ENCODE measurements at places on chromosomes 13 and 19.
A peak's percentile ranks its signal among the peaks of the same experiment; 100 is the strongest.

DNA sequence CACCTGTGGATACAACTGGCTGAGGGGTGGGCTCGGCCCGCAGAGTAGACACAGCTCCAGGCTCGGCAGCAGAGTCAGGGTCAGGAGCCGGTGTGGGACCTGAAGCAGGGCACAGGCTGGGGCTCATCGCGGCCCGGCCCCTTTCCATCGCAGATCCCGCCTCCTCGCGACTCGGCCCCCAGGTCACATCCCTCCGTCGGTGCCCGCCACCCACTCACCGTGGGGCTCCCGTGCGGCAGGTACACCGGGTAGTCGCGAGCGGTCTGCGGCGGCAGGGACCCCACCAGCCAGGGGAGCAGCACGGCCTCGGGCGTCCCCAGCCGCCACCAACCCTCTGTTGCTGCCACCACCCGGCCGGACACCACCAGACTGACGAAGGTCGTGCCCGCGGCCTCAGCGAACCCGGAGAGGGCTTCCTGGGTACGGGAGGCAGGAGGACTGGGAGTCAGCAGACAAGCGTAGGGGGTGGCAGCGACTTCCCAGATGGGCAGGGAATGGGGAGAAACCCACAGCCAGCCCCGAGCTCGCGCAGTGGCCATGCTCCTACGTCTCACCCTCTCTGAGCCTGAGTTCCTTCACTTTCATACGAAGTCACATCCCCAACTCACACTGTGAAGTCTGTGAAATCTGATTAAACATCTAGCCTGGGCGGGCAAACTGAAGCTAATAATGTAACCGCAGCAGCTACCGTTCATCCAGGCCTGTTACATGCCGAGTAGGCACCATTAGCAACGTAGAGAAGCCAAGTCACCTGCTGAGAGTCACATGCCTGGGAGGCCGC lies 3.7 kb downstream of the FUZ start:
- DNase-seq, result peak; percentile 56

DNA sequence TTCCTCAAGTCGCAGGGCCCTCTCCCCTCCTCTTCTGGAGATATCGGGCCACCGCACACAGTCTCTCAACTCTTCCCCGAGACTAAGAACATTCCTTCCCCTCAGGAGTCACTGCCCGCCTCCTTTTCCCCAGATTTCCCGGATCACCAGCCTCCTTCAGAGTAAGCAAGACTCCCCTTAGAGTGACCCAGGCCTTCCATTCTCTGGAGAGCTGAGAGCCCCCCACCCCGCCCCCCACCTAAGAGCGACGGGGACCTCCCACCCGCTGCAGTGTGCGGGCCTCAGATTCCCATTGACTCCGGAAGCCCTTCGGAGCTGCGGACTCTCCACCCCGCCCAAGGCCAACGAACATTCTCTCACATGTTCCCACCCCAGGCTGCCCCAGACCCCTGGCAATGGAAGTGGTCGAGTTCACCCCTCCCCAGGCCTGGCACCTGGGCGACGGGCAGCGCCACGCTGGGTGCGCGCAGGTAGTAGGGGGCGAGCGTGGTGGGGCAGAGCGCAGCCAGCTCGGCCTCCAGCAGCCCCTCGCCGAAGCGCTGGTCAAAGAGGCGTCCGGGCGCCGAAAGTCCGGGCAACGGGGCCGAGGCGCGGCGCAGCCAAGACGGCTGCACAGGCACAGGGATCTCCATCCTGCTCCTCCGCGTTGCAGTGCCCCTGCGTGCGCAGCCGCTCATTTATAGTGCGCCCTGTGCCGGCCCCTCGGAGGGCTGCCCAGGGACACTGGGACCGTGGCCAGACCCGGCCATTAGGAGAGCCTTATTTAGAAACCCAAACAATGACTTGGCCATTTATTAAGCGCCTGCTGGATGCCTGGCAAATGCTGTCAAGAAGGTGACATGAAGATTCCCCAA lies at the start of gene HSPB6:
TSS of gene HSPB6 (minus strand) at position 653 of the 854 bp plus-strand sequence. CDS start at position 632, 21 bp downstream.
- DNase-seq, result no peak

DNA sequence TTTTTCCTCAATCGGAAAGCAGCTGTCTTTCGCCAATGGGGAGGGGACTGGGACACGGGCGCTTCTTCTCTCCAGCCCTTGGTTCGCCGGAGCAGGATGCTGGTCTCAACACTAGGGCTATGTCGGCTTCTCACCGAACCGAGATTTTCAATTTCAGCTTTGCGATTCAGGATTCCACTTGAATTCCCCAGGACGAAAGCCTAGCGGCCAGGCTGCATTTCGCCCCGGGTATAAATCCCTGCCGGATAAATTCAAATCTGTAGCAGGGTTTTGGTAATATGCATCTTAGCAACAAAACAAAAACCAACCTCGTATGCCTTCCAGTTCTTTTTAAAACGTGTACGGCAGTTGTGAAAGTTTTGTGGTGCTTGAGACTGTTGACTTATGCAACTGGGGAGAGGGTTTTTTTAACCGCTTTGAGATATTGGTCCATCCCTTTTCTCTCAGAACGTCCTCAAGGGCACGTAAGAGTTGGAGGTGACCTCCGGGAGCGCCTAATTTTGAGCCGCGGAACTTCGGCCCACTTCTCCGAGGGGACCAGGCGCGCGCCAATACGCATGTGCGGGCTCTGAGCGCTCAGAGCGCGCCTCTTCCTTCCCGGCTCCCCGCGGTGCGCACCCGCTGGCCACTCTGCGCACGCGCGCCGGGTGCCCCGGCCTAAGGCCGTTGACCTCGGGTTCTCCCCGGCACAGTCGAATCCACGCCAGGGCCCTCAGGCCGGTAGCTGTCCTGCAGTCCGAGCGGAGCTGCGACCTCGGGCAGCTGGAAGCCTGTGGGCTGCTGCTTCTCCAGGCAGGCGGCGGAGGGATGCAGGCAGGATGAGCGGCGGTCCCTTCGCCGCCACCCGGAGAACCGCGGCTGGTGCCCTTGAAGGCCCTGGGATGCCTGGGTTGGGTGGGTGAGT lies 7.6 kb downstream of the POU4F1 start:
- no peak for DNase-seq

DNA sequence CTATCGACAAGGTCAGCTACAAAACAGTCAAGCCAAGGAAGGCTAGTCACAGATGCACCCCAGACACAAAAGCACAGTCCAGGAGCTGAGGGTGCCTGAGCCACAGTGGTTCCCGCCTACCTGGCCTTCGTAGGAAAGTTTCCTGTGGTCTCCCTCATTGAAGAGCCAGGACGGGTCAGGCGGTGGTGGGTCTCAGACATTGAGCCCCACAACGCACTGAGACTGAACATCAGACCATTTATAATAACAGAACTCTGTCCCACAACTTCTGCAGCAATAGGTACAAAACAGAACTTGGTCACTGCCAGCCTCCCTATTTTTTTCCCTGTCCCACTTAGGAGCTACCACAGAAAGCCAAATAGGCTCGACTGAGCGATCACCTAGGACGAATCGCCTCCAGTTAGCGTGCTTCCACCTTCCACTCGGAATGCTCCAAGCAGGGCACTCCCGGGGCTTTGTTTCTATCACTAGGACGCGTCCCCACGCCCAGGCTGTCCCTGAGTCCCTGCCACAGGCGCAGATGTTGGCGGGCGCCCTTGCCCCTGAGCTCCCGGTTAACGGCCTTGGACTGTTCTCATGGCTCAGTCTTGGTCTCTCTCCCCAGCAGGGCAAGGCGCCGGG lies 640 bp upstream of the ZNF544 start:
- no peak for DNase-seq

GRCh38 chr13:105587786-105588185 lies 947.7 kb downstream of the EFNB2 start:
- no peak for DNase-seq

Measured in effector memory CD8-positive, alpha-beta T cell (primary cell).